Motor neuron (in vitro differentiated cells): ENCODE measurements at places on chromosomes 2 and 18. TPM values are rescaled to one million over a fixed set of nuclear protein-coding genes. Genes with fewer than 3 reads are reported as not detected.

- ATAC-seq = no peak
Observed at GRCh38 chr2:27092696-27093429, 6.3 kb downstream of the KHK start.

GRCh38 chr2:219718066-219718465 lies 90.6 kb downstream of the SLC4A3 start:
- no peak for ATAC-seq

- no peak for ATAC-seq
Observed at GRCh38 chr2:38093527-38094165, 17.7 kb upstream of the CYP1B1 start.

DNA sequence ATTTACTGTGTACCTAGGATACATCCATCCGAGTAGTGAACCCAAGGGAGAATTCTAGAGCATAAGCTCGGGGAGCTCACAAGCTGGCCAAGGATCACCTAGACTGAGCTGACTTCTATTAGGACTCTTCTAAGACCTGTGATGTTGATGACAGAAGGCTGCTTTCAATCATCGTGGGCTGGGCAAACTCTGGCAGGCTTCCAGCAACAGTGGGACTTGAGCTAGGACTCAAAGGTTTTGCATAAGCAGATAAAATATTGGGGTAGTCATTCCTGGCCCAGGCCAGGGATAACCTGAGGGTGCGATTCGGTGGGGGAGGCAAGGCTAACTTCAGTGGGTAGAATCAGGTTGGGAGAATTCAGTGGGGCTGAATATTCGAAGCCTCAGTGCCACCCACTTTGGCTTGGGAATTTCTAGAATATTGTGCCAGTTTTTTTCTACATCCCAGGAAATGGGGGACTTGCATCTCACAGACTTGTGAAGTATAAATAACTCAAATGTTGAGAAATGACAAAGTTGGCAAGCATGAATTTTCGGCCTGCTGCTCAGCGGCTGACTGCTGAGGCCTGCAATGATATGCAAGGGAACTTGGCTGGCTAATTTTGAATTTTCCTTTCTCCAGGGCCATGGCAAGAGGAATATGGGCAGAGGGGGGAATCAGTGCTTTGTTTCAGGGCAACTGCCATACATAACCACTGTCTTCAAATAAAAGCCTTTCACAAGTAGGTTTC lies 274.3 kb downstream of the PRKCE start:
- no peak for ATAC-seq

Gene APLF
- 2.5 and 2.7 TPM in 2 replicates for total RNA-seq

- ATAC-seq = no peak
Observed at GRCh38 chr2:10414591-10414990, 33.5 kb downstream of the ODC1 start.

DNA sequence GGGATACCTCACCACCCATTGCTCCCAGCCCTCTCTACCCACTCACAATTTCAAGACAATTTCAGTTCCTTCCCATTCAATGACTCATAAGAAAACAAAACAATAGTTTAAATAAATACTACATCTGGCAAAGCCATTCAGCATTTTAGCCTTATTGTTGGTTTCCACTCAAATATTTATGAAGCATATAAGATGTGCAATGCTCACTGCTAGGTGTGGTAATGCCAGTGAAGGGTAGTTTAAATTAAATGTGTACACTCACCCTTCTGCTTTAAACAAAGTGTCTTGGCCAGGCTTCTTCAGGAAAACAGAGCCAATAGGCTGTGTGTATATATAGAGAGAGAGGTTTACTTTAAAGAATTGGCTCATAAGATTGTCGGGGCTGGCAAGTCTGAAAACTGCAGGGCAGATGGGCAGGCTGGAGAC lies 37.0 kb downstream of the INO80C start:
- ATAC-seq = no peak

Gene SLC16A14
- total RNA-seq = 55.8 and 56.6 TPM in 2 replicates

Gene ZNF532
- total RNA-seq = 139 and 147 TPM in 2 replicates

GRCh38 chr2:240297256-240298116 lies 138.0 kb upstream of the GPC1 start:
- ATAC-seq = peak; percentile 25

DNA sequence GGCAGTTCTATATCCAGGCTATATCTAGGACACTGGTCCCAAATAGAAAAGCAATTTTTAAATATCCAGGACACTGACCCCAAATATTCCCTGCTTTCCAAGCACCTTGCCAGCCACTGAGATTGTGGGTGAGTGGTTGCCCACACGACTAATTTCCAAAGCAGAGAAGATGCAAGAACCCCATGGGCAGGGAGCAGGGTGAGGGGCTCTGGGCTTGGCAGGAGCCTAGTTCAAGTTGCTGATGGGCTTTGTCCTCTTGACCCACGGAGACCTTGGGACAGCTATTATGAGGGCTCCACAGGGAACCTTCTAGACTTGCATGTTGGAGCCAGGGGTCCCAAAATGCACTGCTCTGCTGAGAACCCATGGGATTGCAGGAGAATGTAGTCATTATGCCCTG lies 146.0 kb upstream of the SMAD2 start:
- ATAC-seq = no peak

Gene PSMA8
- total RNA-seq = not detected in 2 replicates

GRCh38 chr2:112714836-112715631 lies 5.8 kb upstream of the NT5DC4 start:
- ATAC-seq = no peak

DNA sequence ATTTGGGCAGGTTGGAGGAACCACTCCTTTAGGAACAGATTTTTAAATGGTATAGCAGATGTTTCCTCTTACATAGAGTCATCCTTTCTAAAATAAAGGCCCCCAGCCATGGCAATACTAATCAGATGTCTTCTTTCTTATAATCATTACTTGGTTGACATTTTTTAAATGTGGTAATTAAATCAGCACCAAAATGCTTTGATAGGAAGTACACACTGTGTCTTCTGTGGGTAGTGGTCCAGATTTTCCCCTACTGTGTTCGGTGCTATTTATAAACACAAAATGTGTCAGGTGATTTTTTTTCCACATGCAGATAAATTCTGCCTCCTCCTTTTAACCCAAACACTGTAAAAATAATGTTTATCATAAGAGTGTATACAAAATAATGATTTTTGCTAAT lies 200.9 kb upstream of the DTNA start:
- no peak for ATAC-seq

Gene DPP4
- total RNA-seq = 1.0 and 1.7 TPM in 2 replicates

- no peak for ATAC-seq
Observed at GRCh38 chr18:66150650-66151049, 399.8 kb downstream of the CDH7 start.

Gene SERPINB4
- total RNA-seq = 0.27 TPM in 1 of 2 replicates, not detected in the other

Gene CKAP2L
- 0.87 and 1.4 TPM in 2 replicates for total RNA-seq

Gene TUBB8B
- total RNA-seq = 1.0 TPM in 1 of 2 replicates, not detected in the other

DNA sequence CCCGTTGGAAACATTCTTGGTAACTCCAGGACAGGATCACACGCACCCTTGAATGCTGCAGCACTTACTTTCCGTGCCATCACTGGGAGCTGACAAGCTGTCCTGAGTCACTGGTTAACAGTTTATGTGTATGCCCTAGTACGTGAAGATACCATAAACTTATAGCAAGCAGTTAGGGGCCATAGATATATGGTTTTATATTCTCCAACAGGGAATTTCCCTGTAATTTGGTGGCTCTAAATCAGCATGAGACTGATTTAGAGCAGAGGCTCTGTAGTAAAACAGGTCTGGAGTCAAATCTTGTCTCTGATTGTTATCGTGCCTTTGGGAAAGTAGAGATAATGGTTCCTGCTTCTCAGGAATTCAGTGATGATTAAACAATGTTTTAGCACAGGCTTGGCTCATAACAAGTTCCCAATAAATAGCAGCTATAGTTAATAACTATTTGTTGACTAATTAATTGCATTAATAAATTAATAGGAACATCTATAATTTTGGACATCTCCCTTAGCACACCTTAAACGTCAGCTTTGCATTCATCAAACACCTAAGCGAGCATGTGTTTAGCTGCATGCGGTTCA lies 215.2 kb downstream of the VAPA start:
- no peak for ATAC-seq

Gene UXS1
- 38.9 and 39.7 TPM in 2 replicates for total RNA-seq

DNA sequence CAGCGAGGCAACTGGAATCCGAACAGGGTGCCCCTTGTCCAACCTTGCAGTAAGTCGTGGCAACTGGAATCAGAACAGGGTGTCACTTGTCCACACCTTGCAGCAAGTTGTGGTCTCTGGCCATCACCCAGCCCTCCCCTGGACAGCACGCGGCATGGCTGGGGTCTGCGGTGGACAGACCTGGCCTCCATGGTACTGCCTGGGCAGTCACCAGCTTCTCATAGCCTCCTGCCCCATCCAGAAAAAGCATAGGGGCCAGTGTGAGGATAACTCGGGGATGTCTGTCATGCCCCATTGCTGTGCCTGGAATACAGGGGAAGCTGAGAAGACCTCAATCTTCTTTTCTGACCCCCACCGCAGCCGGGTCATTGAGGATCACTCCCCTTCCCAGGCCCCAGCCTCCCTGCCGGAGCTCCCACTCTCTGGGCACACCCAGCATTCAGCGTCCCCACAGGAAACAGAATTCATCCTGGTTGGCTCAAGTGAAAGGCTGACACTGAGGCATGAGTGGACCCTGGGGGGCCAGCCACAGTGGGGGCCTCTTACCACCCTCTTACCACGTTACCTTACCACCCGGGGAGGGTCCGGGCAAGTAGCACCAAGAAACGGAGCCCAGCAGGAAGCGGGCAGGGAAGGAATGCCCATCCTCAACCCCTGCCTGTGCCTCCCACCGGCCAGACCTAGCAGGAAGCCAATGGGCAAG lies 68.0 kb upstream of the RAB6C start:
- ATAC-seq = no peak

- no peak for ATAC-seq
Observed at GRCh38 chr2:147577323-147577997, 267.4 kb upstream of the ACVR2A start.

Gene MOGAT1
- total RNA-seq = not detected in 2 replicates

GRCh38 chr2:218954541-218955300 lies 4.7 kb upstream of the CDK5R2 start:
- no peak for ATAC-seq

Gene CNTNAP5
- 12.6 and 13.3 TPM in 2 replicates for total RNA-seq

Gene RSAD2
- 0.27 and 0.94 TPM in 2 replicates for total RNA-seq

DNA sequence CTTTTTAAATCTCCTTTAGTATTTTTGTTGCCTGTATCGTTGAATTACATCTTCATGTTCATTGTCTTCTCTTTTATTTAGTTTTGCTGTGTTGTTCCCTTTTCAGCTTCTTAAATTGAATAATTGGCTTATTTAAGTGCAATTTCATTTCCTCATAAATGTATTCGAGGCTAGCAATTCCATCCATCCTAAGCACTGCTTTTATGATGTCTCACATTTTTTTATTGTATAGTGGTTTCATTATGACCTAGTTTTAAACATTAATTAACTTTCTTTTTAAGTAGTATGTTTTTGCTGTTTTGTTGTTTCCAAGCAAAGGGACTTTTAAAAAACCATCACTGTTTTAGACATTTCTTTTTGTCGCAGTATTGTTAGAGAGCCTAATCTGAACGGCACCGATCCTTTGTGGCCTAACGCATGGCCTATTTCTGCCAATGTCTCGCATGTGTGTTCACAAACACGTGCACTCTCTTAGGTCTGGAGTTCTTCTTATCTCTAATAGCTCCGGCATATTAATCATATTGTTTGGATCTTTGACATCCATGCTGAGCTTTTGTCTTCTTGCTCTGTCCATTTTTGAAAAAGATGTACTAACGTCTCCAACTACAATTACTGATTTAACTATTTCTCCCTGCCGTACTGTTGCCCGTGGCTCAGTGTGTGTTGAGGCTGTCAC lies 59.6 kb upstream of the ZNF516 start:
- ATAC-seq = no peak

Gene DHRS9
- total RNA-seq = 0.05 TPM in 1 of 2 replicates, not detected in the other

- ATAC-seq = no peak
Observed at GRCh38 chr2:15298770-15299169, 262.4 kb downstream of the NBAS start.

- no peak for ATAC-seq
Observed at GRCh38 chr2:172288603-172289002, 138.8 kb upstream of the ITGA6 start.

GRCh38 chr18:3086871-3087270 lies 73.9 kb upstream of the LPIN2 start:
- ATAC-seq = no peak

DNA sequence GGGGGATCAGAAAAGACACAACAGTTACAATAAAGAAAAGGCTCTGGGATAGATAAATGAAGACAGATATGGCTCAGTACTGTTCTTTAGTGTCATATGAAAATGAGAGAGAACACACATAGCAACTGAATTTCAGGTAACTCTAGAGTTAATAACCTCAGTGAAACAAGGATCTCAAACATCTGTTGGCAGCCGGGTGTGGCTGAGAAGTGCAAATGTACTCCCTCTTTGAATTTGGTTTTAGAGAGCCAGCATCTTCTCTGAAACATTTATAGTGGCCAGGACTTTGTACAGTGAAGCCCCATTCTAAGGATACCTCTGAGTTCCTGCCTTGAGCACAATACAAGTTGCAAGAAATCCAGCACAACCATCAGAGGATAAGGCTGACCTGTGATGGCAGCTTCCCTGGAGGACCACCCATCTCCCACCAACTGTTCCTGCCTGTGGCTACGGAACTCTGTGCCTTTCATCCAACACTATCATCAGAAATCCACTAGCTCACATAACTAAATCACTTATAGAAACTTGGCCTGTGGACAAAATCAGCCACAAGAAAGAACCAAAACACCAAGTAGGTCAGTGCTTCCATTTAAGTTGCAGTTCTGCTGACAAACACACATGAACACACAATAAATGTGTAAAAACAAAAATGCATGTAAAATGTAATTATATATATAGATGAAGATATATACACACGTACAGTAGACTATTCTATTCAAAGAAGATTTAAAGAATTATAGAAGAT lies 37.3 kb upstream of the PEX13 start:
- no peak for ATAC-seq

- no peak for ATAC-seq
Observed at GRCh38 chr2:18435426-18436037, 124.9 kb downstream of the RDH14 start.

Gene SFTPB
- total RNA-seq = 0.40 and 1.1 TPM in 2 replicates

Gene MEMO1
- 47.1 and 47.6 TPM in 2 replicates for total RNA-seq
